ENCODE measurements at places on chromosomes 7 and 10.

GRCh38 chr10:37490266-37490665, 364.9 kb downstream of the ANKRD30A start:
- no peak for DNase-seq

- DNase-seq = no peak
These were observed 319.0 kb downstream of the GRID1 start for GRCh38 chr10:86047588-86047987.

GRCh38 chr7:104431930-104432329, 103.5 kb downstream of the LHFPL3 start:
- DNase-seq = no peak

DNA sequence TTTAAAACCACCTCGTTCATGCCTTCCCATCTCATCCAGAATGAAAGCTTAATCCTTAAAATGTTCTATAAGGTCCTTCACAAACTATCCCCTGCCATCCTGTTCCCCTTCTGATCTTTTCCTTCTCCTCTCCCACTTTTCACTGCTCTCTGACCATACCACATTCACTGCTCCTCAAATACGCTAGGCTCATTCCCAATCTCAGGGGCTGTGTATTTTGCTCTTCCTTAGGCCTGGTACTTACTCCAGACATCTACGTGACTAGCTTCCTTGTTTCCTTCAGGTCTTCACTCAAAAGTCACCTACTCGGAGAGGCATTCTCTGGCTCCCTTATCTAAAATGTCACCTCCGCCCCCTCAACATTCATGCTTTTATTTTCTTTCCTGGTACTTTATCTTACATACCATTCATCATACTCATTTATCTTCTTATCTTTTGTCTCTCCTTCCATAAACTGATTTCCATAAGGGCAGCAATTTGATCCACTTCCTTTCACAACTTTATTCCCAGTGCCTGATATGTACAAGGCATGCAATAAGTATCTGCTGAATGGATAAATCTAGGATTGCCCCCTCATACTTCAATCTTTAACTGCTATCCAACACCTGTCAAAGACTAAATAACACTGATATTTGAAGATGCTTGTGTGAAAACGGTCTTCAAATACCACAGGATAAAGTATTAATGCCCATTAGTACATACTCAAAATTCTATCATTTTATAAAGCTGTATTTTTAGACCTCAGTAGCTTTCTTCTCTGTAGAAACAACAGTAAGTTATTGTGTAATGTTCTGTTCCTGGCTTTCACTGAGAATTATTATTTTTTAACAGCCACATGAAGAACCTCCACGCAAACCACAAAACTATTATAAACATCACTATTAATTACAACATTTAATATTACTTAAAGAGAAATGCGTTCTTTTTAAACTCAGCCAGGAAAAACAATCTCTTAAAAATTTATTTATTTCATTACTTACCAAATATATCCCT, 27.0 kb downstream of the JMJD1C start:
- DNase-seq = no peak

DNA sequence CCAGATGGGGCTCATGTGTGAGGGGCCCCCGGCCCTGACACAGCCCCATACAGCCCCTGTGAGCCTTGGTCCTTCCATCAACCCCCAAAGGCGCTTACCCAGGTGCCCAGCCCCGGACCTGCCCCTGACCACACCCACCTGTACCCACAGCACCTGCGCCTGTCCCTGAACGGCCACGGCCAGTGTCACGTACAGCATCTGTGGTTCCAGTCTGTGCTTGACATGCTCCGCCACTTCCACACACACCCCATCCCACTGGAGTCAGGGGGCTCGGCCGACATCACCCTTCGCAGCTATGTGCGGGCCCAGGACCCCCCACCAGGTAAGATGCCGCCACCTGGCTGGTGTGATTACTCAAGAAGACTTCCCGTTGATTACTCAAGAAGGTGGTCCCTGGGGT, 33.5 kb downstream of the SH2B2 start:
- DNase-seq = no peak

DNA sequence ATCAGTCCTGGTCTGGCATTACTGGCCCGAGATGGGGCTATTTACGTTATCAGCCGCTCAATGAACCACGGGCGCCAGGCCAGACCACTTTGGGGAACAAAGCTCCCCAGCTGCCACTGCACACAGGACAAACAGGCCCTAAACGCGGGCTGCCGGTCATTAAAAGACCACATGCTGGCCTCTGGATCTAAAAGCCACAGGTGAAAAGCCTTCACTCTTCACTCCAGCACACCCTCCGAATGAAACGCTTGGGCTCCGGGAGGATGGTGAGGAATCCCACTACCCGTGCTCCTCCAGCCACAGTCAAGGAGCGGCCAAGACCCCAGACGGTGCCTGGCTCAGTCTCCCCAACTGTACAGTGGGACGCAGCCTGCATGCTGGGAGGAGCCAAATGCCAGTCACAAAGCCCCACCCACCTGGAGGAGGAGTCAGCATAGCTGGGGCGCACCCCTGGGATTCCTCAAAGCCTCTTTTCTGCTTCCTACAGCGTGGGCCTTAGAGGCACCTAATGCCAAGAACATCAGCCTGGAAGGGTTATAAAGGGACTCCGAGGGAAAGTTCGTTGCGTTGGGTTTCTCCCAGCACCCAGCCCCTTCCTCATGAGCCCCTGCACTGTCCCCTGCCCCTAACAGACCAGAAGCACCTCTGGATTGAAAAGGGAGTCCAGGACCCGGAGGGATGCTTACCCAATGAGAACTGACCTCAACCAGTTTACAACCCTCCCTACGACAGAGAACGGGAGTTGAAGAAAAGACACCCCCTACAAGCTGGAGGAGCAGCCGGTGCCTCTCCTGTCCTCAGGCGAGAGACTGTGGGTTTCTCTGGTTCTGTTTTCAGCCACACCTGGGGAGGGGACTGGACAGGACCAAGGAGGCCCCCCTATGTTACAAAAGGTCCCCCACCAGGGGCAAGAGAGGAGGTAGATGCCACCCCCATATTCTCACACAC, 4.7 kb downstream of the PDGFA start:
- no peak for DNase-seq

Measured in thyroid gland (tissue), 4 donors.